NCI-H226 (cell line): ENCODE measurements at places on chromosomes 4 and X.
A peak's percentile ranks its signal among the peaks of the same experiment; 100 is the strongest.

DNA sequence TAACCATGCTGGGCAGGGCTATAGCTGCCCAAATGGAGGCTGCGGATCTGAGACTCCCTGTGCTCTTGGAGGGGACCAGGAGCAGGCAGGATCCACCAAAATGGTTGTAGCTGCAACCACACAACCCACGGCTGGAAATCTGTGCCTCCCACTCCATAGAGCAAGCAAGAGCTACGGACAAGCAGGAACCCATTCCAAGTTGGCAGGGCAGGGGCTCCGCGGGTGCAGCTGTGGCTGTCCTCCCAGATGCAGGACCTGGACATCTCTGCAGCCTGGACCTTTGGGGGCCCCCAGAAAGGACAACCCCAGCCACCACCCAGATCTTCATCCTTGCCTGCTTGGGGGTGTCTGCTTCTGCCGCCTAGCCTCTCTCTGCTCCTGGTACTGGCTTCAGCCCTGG, 154.1 kb upstream of the TRAM1L1 start:
- no peak for DNase-seq

GRCh38 chrX:35773958-35774564, 24.1 kb upstream of the MAGEB16 start:
- no peak for DNase-seq

DNA sequence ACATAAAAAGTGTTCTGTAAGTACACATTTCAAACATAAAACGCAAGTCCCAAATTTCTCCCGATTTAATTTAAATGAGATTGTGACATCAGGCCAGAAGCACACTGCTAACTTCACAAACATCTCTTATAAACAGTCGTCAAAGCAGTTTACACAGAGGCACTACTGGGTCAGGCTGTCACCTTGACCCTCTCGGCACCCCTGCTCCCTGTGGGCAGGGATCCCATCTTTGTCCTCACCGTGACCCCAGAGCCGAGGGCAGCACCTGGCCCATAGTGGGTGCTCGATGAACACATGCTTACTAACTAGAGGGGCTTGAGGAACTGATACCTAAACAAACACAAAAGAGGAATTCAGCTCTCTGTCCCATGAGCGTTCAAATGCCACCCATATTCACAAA, 22.2 kb downstream of the QDPR start:
- DNase-seq, result no peak

- peak; percentile 46 for DNase-seq
Observed at GRCh38 chr4:42282081-42282901, 115.0 kb upstream of the SHISA3 start.
